AG10803 (cell line): ENCODE measurements at places on chromosomes 4 and X.

GRCh38 chr4:94995684-94996394 is 238.1 kb downstream of the BMPR1B start:
- DNase-seq: peak; percentile 50

GRCh38 chr4:158462611-158463010 is 59.1 kb upstream of the RXFP1 start:
- DNase-seq: no peak

DNA sequence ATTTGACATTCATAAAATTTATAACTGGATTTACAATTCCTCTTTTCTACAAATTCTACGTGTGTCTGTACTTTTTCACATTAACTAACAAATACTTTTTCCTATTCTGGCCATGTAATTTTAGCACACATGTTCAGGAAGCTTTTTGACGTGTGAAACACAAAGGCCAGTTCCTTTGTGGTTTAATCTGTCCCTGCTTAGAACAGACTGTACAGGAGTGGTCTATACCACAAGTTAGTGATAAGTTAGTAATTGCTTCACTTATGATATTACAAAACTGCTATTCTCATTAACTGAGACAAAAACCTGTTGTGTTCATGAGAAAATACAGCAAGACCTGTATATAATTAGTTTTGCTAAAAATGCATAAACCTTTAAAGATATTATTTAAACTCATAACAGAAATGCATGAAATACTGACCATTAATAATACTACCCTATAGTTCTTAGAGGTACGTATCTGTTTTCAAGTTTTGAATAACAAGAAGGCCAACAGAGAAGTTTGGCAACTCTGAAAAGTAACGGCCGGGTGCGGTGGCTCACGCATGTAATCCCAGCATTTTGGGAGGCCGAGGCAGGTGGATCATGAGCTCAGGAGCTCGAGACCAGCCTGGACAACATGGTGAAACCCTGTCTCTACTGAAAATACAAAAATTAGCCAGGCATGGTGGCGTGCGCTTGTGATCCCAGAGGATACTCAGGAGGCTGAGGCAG is 13.7 kb upstream of the AREG start:
- DNase-seq: no peak

DNA sequence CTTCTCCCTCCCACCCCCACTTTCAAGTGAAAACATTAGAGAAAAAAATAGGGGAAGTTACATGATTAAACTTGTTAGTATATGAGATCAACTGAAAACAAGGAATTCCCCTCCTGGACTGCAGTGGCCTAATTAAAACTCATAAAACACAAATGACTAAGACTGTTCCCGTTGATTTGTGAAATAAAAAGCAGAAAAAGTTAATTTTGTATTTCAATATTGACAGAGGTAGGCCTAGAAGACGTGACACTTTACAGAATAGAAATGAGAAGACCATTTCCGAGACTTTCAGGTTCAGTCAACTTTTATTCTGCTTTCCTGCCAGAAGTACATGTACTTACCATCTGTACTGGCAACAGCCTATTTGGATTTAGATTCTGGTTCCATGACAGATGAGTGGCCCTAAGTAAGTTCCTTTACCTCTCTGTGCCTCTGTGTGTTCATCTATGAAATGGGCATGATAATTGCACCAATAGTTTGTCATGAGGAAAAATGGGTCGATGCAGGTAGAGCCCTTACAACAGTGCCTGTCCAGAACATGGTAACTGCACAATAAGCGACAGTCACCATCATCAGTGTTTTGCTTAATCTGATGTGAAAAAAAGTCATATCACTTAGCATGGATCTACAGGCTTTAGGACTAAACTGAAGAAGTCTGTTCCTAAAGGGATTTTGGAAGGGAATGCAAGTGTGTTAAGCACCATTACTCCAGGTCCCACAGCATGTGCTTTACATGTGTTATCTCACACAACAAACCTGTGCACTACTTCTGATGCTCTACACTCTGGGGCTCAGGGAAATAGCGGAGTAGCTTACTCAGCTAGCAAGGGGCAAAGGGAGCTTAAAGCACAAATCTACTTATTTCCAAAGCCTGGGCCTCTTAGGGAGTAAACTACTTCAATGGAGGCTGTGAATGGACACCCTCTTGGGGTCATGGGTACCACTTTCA is 562.3 kb upstream of the DIPK2B start:
- no peak for DNase-seq

GRCh38 chr4:8539661-8540060 is 40.5 kb upstream of the GPR78 start:
- DNase-seq: no peak
